Caki2 (cell line): ENCODE measurements at places on chromosomes 5 and 9. TPM values are rescaled to one million over a fixed set of nuclear protein-coding genes. Genes with fewer than 3 reads are reported as not detected.

DNA sequence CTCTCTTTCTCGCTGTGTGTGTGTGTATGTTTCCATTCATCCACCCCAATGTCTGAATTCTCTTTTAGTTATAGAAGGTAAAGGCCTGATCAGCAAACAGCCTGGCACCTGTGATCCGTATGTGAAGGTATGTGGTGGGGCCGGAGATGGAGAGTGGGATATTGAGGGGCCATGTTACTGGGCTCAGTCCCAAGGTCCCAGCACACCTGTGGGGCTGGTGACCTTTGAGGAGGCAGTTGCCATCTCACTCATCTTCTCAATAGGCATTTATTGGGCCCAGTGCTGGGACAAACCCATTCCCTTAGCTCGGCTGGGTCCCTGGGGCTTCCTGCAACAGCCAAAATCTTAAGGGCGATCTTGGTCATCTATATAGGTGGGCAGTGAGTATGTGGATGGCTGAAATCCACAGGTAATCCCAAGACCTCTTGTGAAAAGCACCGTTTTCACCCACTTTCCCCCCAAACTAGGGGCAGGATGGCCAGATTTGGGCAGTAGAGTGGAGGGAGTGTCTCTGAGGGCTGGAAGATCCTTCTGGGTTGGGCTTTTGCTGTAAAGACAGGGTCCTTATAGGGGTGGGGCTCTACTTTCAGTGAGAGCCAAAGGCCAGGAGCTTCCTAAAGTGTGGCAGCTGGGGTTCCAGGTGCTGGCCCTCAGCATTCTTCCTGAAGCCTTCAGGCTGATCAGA is 19.6 kb downstream of the RGS3 start:
- no peak for DNase-seq

The CYLC2 gene
- total RNA-seq: not detected in 2 replicates

GRCh38 chr9:117466111-117466510 is 51.3 kb upstream of the ASTN2 start:
- no peak for DNase-seq

The PCDHB15 gene
- total RNA-seq: not detected in 2 replicates

The CD72 gene
- total RNA-seq: 0.12 and 0.68 TPM in 2 replicates
